ENCODE measurements at places on chromosomes 13 and 19.

DNA sequence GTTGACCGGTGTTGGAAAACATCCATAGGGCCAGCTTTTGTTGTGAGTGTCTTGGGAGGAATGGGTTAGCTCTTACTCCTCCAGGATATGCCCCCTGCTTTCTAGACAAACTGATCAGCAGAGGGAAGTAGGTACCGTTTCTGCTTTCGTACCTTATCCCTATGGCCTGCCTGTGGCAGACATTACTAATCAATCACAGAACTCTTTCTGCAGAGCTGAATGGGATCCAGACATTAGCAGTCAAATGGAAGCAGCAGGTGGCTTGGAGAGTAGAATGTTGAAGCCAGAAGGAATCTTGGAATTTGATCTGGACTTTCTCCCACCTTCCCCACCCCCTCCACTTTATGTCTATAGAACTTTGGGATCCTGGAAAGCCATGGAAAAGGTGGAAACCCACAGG, 17.1 kb downstream of the NWD1 start:
- DNase-seq = no peak

- DNase-seq = no peak
Observed at GRCh38 chr13:33006134-33006533, 10.1 kb upstream of the KL start.

GRCh38 chr19:16066611-16067104, 9.6 kb upstream of the TPM4 start:
- DNase-seq = no peak

- DNase-seq = no peak
Observed at GRCh38 chr19:10952809-10953208, 8.0 kb upstream of the SMARCA4 start.

GRCh38 chr19:7865262-7865911, 8.8 kb downstream of the PRR36 start:
- DNase-seq = no peak

GRCh38 chr19:30078381-30078910, 136.4 kb downstream of the URI1 start:
- no peak for DNase-seq

- DNase-seq = no peak
Observed at GRCh38 chr13:21074546-21074945, 13.2 kb upstream of the LATS2 start.

GRCh38 chr13:44726778-44727177, 150.6 kb upstream of the TSC22D1 start:
- no peak for DNase-seq

GRCh38 chr13:80400164-80400864, 59.4 kb upstream of the SPRY2 start:
- DNase-seq = no peak

DNA sequence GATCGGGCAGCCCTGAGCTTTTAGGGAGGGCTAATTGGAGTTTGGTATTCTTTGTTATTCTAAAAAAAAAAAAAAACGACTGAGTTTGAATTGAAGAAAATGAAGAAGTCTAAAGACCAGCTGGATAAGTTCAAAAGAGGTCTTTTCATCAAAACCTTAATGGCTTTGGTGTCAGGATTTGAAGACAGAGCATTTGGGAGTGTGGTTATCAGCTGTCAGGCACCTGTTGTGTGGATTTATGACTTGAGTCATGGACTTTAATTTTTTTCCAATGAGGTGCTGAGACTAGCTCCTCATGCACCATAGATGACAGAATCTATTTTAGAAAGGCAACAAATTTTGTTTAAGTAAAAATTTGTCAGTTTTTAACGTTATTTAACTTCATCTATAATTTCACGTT, 72.5 kb downstream of the FREM2 start:
- no peak for DNase-seq

DNA sequence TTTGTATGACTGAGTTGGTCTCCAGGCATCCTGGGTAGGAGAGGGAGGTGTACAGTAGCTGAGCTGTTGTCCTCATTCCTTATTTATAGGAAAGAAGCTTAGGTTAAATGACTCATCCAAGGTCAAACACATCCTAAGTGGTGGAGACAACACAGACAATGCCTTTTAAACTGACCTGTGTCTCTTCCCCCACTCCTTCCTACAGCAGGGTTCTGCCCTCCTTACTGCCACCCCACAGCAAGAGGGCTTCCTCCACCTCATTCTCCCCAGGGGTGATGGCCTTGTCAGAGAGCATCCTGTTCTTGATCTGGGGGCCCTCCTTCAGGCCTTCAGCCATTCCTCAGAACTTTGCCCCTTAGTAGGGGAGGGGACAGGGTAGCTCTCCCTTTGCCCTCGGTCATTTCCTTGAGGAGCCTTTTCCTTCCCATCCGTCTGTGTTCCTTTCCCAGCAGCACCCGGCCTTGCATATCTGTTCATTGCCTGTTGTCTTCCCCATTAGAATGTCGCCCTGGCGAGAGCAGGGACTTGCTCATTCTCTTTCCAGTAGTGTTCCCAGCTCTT, 48.2 kb upstream of the GPI start:
- no peak for DNase-seq

- DNase-seq = no peak
Observed at GRCh38 chr19:30884146-30884812, 465.0 kb downstream of the TSHZ3 start.

- no peak for DNase-seq
Observed at GRCh38 chr13:107590556-107590955, 624.8 kb downstream of the LIG4 start.

DNA sequence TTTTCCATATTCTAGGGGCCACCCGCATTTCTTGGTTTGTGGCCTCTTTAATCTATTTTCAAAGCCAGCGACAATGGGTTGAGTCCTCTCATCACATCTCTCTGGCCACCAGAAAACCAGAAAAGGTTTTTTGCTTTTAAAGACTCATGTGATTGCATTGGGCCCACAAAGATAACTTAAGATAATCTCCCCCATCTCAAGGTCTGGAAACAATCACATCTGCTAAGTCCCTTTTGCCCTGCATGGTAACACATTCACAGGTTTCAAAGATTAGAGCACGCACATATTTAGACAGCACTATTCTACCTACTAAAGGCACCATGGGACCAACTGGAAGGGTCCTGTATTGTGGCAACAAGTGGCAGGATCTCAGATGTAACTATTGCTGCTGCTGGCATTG, 147.0 kb upstream of the MIR17HG start:
- no peak for DNase-seq

GRCh38 chr13:29969286-29969685, 118.9 kb upstream of the UBL3 start:
- DNase-seq = no peak

- DNase-seq = no peak
Observed at GRCh38 chr13:32986552-32986951, 29.7 kb upstream of the KL start.

Data from activated T-helper 1 cell treated with anti-CD3 and anti-CD28 coated beads, Interleukin-2, amount 50 U/mL, for 16 hours (primary cell).